IPS-NIHi11 (cell line): ENCODE measurements at places on chromosomes 5 and 9.
A peak's percentile ranks its signal among the peaks of the same experiment; 100 is the strongest.

DNA sequence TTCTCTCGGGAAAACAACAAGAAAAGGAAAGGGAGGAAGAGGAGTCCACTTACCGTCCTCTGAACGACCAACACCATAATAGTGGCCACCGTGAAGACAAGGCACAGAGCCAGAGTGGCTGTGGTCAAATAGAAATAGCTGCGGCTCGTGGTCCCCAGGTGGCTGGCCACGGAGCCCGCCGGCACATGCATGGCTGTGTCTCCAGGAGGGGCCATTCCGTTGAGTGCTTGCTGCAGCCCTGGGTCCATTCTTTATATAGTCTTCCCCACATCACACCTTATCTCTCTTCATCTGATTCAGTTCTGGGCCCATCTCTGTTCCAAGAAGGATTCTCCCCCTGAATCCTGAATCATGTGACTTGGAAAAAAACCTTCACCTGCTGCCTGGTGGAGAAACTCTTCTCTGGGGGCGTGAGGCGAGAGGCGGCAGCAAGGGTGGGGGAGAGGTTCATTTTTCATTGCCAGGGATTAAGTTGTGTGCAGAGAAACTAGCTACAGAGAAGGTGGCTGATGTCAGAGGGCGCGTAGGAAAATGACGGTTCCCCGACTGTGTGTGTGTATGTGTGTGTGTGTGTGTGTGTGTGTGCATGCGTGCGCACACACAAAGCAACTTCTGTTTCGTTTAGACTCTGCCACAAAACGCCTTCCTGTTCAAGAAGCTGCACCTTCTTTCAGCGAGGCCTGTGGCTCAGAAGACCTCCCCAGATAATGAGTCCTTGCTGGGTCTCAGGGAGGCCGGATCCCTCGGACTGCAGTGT is at the start of gene TNFSF8:
TNFSF8 (minus strand) TSS at position 536 of the 757 bp plus-strand sequence; CDS start at position 248, 288 bp downstream.
- no peak for DNase-seq

DNA sequence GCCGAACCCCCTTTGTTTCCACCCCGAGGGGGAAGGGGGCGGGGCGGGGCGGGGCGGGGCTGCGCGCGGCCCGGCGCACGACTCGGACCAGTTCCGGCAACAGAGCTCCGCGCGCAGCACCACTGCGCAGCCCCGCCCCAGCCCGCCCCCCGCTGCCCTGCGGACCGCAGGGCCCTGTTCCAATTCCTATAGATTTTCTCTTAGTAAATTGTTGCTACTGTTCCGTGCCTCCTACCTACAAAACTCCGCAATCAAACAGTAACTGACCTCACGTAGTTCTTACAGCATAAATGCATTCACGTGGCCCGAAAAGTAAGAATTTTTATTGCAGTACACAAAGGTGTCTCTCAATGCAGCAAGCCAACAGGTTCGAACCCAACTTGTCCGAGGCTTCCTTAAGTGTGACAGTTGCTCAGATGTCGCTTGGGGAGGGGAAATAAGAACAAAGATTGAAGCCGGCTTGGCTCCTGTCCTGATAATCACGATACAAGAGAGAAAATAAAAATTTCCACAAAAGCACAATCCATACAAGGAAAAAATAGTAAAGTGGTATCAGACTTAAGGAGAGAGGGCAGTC is 1.2 kb upstream of the RNF38 start:
- peak; percentile 92 for DNase-seq

GRCh38 chr9:98654247-98654646 is 54.5 kb downstream of the GABBR2 start:
- no peak for DNase-seq

DNA sequence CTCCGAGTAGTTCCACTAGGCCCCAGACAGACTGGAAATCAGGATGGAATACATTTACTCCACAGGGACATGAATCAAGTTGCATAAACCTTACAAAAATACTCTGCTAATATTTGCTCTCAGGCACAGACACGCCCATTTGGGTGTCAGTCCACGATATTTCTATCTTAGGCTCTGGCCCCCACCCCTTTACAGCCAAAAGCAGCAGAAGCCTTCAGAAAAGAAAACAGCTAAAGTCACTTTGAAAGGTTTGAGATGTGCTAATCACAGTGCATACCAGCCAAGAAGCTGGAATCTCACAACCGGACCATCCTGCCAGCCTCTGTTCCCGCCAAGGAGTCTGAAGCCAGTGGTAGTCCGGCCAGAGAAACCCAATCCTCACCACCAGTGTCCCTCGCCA is 22.6 kb downstream of the PTPN3 start:
- DNase-seq = no peak

DNA sequence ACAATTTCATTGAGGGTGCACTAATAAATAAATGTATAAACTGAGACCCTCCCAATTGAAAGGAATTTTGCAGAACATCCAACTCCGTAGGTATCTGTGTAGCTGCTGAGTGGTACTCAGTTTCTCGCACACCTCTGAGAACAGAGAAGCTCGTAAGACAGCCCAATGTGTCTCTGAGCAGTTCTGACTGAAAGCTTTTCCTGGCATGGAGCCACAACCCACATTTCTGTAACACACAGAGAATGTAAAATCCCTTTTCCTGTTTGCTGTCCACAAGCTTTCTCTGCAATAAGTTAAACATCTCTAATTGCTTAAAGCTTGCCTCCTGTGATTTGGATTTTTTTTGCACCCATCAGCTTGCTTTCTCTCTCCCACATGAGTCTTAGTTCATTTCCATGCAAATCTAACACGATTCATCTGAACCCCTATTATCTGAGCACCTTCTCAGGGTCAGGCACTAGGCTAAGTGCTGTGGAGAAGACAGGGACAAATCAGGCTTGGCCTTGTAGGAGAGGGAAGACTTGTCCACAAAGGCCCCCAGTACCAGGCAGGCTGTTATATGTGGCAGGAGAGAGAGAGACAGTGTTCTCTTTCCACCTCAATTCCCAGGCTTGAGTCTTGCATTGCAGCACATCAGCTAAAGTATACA is 44.2 kb upstream of the COL15A1 start:
- no peak for DNase-seq

GRCh38 chr5:167348980-167349379 is 942.5 kb upstream of the WWC1 start:
- no peak for DNase-seq

GRCh38 chr5:179870952-179871351 is 12.3 kb upstream of the MRNIP start:
- DNase-seq = no peak

GRCh38 chr9:33264003-33264472 is 470 bp downstream of the BAG1 start:
- DNase-seq = no peak

GRCh38 chr5:113330533-113331208 is 104.1 kb downstream of the TSSK1B start:
- DNase-seq = peak; percentile 34

DNA sequence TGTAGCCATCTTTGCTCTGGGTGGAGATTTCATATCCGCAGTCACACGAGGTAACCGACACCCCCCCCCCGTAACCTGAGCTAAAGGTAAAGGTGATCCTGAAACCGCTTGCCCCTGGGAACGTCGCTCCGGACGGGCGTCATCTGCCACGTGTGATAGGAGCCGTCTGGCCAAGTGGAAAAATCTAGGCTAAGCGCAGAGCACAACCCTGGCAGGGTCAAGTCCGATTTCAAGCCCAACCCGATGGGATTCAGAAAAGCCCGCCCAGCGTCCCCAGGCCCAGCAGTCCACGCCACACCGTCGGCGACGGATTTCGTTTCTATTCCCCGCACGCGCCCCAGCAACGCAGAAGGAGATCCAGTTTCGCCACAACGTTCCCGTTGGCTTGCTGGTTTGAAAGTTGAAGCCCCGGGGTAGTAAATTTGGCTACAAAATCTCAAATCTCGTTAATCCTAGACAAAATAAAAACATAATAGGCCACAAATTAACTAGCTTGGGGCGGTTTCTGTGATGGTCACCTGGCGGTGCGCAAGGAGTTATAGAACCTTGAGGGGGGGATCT is 32.4 kb upstream of the NFIB start:
- DNase-seq = no peak

DNA sequence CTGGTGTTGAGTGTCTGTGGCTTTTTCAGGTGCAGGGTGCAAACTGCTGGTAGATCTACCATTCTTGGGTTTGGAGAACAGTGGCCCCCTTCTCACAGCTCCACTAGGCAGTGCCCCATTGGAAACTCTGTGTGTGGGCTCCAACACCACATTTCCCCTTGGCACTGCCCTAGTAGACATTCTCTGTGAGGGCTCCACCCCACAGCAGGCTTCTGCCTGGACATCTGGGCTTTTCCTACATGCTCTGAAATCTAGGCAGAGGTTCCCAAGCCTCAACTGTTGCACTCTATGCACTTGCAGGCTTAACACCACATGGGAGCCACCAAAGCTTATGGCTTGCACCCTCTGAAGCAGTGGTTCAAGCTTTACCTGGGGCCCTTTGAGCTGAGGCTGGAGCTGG is 80.9 kb downstream of the BARX1 start:
- DNase-seq = no peak

DNA sequence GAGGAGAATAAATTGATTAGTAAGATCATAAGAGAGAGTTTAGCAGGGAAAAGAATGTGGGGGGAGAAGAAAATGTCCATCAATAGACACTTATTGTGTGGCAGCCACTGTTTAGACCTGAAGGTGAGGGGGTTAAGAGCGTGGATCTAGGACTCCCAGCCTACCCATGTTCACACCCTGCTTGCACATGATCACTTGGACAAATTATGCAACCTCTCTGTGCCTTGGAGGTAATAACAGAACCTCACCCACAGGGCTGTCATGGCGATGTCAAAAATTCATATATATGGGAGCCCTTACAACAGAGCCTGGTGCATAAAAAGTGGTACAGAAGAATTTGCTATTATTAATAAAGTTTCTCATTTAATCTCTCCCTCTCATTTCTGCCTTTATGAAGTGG is 86.0 kb upstream of the EQTN start:
- DNase-seq = no peak

GRCh38 chr5:150632305-150633160 is 7.9 kb upstream of the SYNPO start:
- DNase-seq = no peak

- DNase-seq = no peak
These were observed 663.8 kb upstream of the KLF4 start for GRCh38 chr9:108153416-108153815.

DNA sequence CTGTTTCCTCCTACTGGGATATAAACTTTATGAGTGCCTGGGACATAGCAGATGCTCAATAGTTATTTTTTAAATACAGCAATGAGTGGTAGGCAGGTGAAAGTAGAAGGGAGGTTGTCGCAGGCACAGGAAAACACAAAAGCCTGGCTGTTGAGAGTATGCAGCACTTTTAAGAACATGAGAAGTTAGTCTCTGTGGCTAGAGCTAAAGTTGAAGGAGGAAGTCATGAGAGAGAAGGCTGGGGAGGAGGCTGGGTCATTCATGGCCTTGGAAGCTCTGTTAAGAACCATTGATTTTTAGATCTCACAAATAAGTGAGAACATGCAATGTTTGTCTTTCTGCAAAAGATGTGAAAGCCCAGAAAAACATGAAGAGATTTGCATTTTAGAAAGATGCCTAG is 126.7 kb downstream of the PRKACG start:
- no peak for DNase-seq

GRCh38 chr5:99061299-99061698 is 132.5 kb upstream of the CHD1 start:
- no peak for DNase-seq

DNA sequence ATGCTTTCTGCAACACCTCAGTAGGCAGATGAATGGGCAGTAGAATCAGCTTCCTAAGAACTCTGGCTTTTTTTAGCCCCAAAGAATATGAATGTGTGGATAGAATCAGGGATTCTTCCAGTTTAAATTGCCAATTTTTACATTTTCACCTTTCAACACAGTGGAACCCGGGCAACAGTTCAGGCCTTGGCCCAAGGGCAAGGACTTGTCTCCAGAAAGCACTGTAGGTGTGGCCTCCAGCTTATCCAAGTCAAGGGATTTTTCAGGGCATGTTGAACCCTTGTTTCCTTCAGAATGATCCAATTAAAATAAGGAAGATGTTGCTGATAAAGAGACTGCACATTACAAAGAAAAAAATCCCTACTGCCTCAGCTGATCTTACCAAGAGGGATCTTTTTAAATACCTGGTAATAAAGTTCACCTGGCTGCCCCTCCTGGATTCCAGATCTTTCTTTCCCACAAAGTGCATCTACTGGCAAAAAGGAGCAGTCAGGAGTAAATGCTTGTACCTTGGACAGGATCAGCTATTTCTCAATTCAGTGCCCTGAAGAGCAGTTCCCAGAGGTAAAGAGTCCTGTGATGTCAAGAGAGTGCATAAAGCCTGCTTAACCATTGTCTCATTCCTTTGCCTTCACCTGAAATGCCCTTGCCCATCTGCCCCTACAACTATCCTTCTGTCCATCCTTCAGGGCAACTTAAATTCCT is 80.1 kb upstream of the PLPP6 start:
- DNase-seq = no peak

GRCh38 chr5:17037751-17038150 is 101.7 kb upstream of the MYO10 start:
- no peak for DNase-seq

DNA sequence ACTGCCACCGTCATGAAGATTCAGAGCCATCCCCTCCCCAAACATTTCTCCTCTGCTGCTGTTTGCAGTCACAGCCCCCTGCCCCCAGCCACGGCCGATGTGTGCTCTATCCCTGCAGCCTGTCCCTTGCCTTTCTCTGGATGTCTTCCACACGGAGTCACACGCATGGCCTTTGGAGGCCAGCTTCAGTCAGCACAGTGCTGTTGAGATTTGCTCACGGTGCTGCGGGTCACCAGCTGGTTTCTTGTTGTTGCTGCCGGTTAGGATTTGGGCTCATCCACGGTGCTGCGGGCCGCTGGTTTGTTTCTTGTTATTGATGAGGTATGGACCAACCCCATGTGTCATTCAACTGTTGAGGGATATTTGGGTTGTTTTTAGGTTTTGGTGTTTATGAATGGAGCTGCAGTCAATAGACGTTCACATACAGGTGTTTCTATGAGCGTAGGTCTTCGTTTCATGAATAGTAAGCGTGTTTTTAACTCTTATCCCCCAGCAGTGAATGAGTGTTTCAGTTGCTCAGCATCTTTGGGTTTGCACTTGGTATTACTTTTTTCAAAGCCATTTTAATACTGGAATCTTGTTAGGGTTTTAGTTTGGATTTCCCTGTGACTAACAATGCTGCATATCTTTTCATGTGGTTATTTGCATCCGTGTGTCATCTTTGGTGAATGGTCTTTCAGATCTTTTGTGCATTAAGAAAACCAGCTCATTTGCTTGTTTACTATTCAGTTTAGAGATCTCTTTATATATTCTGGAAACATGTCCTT is 57.6 kb downstream of the AHRR start:
- peak; percentile 1 for DNase-seq

- DNase-seq = no peak
These were observed 50.7 kb downstream of the SLC44A1 start for GRCh38 chr9:105295201-105295550.

GRCh38 chr9:110148384-110148783 is 59.6 kb downstream of the C9orf152 start:
- DNase-seq = no peak

DNA sequence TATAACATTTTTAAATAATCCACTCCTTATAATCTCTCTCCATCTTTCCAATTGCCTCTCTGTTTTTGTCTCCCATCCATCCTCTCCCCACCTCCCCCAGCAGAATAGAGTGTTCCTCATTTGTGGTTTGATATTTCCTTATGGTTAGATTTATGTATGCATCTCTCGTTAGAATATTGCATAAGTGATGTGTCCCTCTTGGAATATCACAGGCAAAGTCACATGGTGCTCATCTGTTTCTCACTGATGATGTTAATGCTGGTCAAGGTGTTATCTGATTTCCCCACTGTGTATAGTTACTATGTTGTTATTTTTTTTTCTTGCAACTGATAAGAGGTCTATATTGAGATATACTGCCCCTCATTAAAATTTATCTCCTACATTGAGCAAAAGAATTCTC is 3.1 kb upstream of the LRRC70 start:
- DNase-seq = no peak
